ACHN (cell line): ENCODE measurements at places on chromosomes 6 and 20.

GRCh38 chr6:56668158-56668557 is 25.5 kb upstream of the DST start:
- no peak for DNase-seq

DNA sequence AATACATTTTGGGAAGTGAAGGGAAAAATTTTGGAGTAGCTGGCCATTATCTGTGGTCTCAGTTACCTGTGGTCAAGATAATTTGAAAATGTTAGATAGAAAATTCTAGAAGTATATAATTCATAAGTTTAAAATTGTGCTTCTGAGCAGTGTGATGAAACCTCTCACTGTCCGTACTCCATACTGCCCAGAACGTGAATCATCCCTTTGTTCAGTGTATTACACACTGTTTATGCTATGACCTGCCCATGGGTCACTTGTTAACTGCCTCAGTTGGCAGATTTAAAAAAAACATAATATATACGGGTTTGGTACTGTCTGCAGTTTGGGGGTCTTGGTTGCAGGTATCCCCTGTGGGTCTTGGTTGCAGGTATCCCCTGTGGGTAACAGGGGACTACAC is 4.1 kb upstream of the CALHM5 start:
- no peak for DNase-seq

GRCh38 chr6:155126727-155127439 is 131.8 kb downstream of the TIAM2 start:
- no peak for DNase-seq

DNA sequence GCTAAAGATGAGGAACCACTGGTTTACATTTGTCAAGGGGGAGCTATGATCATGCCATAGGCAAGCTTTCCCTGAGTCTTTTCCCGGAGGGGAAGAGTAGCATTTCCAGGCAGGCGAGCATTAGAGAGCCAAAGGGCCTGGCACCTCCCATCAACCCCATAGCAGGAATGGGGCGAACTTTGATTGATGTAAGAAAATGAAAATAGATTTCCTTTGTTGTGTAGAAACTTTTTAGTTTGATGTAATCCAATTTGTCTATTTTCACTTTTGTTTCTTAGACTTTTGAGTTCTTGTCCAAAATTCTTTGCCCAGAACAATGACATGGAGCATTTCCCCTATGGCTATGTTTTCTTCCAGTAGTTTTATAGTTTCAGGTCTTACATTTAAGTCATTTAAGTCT is 85.2 kb downstream of the CDH26 start:
- DNase-seq, result no peak

GRCh38 chr6:43186706-43187105 is 4.7 kb downstream of the CUL9 start:
- DNase-seq, result no peak

- no peak for DNase-seq
Measured at GRCh38 chr20:61951695-61952533, 113.8 kb downstream of the TAF4 start.
